ENCODE measurements at places on chromosomes 3 and 15.

GRCh38 chr3:30655187-30655812, 48.9 kb downstream of the TGFBR2 start:
- DNase-seq, result no peak

DNA sequence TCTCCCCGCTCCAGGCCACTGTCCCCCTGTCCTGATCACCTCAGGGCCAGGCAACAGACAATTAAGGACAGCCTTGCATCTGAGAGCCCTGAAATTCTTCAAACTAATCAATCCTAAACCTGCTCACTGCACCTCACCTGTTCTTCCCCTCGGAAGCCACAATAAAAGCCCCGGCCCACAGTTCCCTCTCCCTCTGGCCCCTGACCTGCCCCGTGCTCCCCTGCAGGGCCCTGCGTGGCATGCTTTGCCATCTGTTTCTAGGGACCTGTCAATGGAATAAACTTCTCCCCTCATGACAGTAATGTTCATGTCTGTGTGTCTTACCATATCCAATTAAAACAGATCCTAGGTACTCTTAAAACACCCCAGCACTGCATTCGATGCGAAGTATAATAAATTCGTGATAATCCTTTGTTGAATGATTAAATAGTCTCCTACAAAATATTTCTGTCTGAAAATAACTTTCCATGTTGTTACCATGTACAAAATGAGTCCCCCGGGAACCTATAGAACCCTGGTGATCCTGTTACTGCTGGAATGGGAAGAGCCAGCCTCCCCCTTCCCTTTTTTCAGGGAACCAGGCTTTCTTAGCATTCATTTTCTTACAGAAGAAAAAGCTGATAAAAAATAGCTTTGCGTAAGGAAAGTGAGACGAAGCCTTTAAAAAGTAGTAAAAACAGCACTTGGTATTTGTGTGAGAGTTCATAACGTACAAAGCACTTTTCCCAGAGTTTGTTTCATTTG, 59.0 kb downstream of the ABTB1 start:
- DNase-seq, result no peak

GRCh38 chr15:47500842-47501241, 216.5 kb upstream of the SEMA6D start:
- no peak for DNase-seq

DNA sequence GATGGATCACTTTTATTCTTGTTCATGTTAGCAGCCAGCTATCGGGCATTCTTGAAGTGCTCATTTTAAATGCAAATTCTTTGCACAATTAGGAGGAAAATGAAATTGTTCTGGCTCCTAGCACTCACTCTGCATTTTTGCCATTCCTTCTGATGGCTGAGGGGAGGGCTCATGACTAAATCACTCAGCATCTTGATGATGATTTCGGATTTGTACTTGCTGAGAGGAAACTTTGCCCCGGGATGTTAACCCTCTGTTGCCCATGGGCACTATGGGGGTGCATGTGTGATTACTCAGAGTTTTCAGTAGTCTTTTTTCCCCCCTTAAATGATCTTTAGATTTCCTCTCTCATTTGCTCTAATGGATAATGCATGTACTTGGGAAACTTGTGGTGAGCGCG, 299.6 kb upstream of the C2CD4B start:
- no peak for DNase-seq

GRCh38 chr15:34311563-34311962, 26.0 kb downstream of the SLC12A6 start:
- DNase-seq, result no peak

- no peak for DNase-seq
These were observed 305.9 kb downstream of the CHL1 start for GRCh38 chr3:502486-502885.

- DNase-seq, result no peak
These were observed 10.1 kb downstream of the TMC3 start for GRCh38 chr15:81363718-81364500.

DNA sequence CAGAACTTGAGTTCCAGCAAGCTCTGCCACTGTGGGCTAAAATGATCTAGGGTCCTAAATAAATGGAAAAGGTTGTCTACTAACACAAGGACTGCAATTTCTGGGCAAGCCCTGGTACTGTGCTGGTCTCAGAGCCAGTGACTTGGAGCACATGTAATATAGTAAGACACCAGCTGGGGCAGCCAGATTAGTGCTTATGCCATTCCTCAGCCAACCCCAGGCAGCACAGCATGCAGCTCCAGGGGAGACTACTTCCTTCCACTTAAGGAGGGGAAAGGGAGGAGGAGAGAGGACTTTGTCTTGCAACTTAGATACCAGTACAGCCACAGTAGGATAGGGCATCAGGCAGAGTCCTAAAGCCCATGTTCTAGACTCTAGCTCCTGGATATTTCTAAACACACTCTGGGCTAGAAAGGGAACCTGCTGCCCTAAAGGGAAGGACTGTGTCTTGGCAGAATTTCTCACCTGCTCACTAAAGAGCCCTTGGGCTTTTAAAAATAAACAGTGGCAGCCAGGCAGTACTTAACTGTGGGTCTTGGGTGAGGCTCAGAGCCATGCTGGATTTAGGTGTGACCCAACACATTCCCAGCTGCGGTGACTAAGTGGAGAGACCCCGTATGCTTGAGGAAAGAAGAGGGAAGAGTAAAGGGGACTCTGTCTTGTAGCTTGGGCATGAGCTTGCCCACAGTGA, 223.7 kb upstream of the BCHE start:
- no peak for DNase-seq

- DNase-seq, result no peak
These were observed 17.3 kb downstream of the RNF168 start for GRCh38 chr3:196486263-196486662.

DNA sequence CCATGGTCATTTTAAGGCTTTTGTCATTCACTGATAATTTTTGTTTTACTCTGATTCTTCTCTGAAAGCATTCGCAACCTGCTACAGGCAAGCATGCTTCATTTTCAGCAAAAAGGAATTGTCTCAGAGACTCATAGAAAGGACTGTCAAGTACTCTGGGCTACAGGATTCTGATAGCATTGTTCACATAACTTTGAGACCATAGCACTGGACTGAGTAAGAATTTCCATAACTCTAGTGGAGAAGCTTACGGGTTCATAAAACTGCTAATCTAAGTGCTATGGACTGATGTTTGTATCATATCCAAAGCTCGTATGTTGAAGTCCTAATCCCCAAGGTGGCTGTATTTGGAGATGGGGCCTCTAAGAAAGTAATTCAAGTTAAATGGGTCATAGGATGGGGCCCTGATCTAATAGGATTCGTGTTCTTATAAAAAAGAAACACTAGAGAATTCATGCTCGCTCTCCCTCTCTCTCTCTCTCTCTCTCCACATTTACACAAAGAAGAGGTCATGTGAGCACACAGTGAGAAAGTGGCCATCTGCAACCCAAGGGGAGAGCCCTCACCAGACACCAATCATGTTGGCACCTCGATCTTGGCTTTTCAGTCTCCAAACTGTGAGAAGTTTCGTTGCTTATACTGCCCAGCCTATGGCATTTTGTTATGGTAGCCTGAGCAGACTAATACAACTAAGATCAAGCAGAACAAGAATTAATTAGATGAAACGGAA, 60.4 kb downstream of the CRYGS start:
- no peak for DNase-seq

- DNase-seq, result no peak
These were observed 152.4 kb downstream of the PGPEP1L start for GRCh38 chr15:98855067-98855814.

- peak; percentile 50 for DNase-seq
These were observed 123.0 kb upstream of the SPRED1 start for GRCh38 chr15:38129531-38130204.

DNA sequence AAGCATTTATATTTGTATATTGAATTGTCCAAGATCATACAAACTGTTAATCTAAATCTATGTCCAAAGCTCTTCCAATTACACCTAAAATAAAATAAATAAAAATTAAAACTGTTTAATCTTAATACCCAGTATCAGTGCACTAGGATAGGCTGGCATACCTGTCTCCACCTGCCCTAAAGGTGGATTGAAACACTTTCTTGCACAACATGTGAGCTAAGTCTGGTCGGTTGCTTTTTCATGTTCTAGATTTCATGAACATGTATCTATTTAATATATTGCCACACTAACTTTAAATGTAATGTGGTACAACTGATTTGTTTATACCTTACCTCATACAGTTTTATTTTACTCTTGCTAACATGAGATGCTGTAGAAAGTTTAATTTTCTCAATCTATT, 193.0 kb downstream of the VGLL3 start:
- no peak for DNase-seq

DNA sequence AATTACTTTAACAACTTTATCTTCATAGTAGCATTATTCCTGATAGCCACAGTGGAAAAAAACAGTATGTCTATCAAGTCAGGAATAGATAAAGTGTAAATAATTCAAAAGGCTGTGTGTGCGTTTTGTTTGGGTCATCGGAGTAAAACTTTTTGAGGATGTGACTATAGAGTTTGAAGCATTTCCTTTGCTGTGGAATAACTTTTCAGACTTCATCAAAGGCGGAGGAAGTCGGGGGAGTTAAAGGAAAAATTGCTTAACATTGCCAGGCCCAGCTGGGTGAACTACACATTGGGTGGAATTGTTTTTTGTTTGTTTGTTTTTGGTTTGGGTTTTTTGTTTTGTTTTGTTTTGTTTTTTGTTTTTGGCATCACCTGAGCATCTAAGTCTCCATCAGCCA, 70.4 kb upstream of the CRTC3 start:
- DNase-seq, result no peak

GRCh38 chr3:131363275-131363674, 18.3 kb upstream of the NUDT16 start:
- DNase-seq, result no peak

DNA sequence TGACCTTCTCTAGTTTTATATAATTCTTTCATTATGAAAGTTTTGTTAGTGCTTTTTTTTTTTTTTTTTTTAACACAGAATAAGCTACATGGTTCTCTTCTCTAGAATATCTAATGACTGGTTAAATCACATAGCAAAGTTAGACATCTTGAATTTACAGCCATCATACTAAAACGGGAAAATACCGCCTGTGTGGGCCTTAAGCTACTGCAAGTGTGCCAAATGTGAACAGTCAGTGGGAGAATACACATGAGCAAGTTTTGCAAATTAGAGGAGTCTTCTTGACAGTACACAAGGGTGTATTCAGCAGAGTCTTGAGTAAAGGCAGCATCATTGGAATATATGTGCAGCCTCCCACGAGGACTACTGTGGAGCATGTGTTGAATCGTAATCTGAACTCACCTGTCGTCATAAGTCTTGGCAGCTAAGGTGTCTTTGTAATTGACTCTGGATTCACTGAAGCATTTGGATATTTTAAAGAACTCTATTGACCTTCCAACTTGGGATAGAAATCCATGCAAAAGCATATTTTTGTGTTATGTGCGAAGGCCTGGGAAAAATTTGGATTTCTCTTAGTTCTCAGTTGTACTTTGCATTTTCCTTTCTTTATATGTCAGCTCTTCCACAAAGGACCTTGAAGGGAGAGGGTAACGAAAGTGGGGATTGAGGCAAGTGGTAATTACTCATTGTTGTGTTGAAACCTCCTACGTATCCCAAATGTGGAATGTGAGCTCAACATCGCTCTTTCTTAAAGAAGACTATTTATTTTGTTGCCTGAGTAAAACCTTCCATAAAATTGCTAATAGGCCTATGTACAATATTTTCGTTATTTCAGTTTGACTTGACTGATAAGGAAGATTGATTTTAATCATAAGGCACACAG, 117.4 kb downstream of the ATG7 start:
- DNase-seq, result no peak

DNA sequence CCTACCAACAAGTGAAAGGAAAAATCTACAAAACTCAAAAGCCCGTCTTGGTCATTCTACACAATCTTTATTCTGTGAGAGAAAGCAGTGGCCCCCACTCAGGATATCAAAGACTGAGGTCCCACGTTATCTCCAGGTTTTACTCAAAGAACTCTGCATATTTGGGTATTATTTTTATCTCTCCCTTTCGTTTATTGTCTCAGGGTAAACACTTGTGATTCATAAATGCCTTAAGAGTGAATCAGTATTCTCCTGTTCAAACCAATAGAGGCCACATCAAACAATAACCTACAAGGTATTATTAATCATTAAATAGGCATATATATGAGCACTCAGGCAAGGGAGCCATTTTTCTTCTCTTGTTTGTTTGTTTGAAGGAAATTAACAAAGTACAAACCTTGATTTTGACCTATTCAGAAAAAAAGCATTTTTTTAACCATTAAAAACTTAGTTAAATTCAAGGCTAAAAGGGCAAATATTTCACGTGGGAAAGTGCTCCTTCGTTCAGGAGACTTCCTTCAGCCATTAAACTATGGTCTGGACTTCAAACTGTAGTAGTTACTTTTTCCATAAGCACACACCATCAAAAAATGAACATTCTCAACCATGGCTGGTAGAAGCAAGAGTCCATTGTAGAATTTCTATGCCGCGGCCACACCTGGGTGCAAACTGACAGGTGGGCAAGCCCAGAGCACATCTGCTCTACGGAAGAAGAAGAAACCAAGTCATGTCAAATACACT, 13.9 kb upstream of the HES1 start:
- DNase-seq, result no peak

DNA sequence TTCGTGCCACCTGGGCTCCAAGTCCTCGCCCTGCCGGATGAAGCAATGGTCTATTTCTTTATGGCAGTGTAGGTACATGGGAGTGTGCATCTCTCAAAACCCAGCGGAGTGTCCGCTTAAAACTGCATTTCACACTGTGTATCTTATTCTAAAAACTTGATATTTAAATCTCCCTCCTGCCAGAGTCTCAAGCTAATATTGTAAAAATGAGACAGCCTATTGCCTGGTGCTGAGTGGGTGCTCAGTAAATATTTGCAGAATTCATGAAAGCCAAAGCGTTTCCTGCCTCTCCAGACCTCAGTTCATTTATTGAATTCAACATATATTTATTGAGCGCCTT, 330 bp upstream of the TBC1D2B start:
- no peak for DNase-seq

DNA sequence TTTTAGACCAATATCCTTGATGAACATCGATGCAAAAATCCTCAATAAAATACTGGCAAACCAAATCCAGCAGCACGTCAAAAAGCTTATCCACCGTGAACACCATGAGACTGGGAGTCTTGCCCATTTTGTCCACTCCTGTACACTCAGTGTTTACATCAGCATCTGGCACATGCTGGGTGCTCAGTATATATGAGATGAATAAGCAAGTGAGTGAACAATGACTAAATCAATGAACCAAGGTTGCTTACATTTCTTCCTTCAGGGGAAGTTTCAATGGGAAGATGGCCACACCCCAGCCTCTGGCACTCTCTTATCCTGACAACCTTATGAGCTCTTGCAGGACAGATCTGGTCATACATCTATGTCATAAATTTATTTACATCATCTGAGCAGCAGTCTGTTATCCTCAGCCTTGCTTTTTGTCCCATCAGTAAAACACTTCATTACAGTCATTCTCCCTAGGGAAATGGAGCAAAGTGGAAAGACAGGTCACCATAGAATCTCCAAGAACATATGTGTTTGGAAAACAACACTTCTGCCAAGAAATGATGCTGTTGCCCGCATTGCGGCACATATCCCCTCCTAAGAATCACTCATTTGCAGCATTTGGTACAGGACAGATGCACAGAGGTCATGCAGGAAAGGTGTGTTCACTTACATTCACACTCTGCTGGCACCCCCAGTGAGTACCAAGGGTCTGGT, 171.8 kb upstream of the EIF1B start:
- DNase-seq, result no peak

- DNase-seq, result no peak
These were observed 69.6 kb downstream of the RYR3 start for GRCh38 chr15:33380406-33380805.

Data from hypothalamus (tissue), 51 donors.